Effector memory CD8-positive, alpha-beta T cell (primary cell): ENCODE measurements at places on chromosomes 7 and 10.

- H3K4me3 ChIP-seq: no peak overlapping the region
- H3K27me3 ChIP-seq: no peaks in the 10 kb centered on the region
- H3K4me1 ChIP-seq: no peaks in the 10 kb centered on the region
- no peak for DNase-seq
- no peaks in the 10 kb centered on the region for H3K36me3 ChIP-seq
- no peak overlapping the region for H3K27ac ChIP-seq
Observed at GRCh38 chr7:126443951-126444350, 808.8 kb downstream of the GRM8 start.

DNA sequence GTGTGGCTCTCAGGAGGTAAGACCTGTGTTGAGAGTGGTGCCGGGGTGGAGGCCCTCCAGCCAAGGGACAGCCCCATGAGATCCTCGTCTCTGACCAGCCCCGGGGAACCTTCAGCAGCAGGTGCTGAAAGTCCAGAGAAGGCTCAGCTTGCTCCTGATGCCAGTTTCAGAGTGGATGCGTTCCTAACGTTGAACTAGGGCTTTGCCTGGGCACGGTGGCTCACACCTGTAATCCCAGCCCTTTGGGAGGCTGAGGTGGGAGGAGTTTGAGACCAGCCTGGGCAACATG lies 45.7 kb downstream of the BAIAP2L1 start:
- no peaks in the 10 kb centered on the region for H3K36me3 ChIP-seq
- no peaks in the 10 kb centered on the region for H3K4me1 ChIP-seq
- H3K27me3 ChIP-seq: peaks cover 34% of the 10 kb centered on the region
- no peak for DNase-seq
- H3K27ac ChIP-seq: no peak overlapping the region
- no peak overlapping the region for H3K4me3 ChIP-seq

GRCh38 chr10:28554952-28555351 lies 22.0 kb downstream of the WAC start:
- no peaks in the 10 kb centered on the region for H3K27me3 ChIP-seq
- peak overlapping the region; percentile 3 for H3K27ac ChIP-seq
- peaks cover 77% of the 10 kb centered on the region for H3K36me3 ChIP-seq
- no peak for DNase-seq

- no peak for DNase-seq
- H3K27ac ChIP-seq: peak overlapping the region; percentile 35
- peaks cover 20% of the 10 kb centered on the region for H3K4me1 ChIP-seq
- peak overlapping the region; percentile 74 for H3K4me3 ChIP-seq
- H3K27me3 ChIP-seq: peaks cover 36% of the 10 kb centered on the region
- peaks cover 10% of the 10 kb centered on the region for H3K36me3 ChIP-seq
Observed at GRCh38 chr10:92688573-92688926, 1.2 kb upstream of the HHEX start.

GRCh38 chr7:156772725-156773124 lies 120.3 kb downstream of the LMBR1 start:
- H3K27me3 ChIP-seq: no peaks in the 10 kb centered on the region
- DNase-seq: no peak
- peaks cover 15% of the 10 kb centered on the region for H3K4me1 ChIP-seq

DNA sequence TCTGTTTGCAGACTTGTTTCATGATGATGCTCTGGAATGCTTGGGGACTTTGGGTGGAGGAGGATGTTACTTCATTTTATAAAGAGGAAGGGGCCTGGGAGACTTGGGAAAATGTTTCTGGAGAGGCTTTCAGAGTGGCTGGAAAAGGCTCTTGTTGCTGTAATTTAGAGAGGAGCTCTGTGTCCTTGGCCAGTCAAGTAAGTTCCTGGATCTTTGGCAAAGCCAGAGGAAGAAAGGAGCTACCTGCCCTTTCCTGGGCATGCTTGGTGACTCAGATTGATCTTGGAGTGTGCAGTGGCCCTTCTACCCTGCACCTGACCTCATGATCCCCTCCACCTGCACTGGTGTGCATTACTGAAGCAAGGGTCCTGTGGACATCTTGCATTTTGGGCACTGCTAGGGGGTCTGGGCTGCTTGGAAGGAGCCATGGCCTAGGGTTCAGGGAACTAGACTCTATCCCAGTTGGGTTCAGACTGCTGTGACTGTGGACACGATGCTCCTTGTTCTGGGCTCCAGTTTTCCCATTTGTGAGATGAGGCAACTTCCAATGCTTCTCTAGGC lies 56.1 kb downstream of the ADCYAP1R1 start:
- DNase-seq: no peak
- H3K36me3 ChIP-seq: no peaks in the 10 kb centered on the region
- H3K27ac ChIP-seq: no peak overlapping the region

DNA sequence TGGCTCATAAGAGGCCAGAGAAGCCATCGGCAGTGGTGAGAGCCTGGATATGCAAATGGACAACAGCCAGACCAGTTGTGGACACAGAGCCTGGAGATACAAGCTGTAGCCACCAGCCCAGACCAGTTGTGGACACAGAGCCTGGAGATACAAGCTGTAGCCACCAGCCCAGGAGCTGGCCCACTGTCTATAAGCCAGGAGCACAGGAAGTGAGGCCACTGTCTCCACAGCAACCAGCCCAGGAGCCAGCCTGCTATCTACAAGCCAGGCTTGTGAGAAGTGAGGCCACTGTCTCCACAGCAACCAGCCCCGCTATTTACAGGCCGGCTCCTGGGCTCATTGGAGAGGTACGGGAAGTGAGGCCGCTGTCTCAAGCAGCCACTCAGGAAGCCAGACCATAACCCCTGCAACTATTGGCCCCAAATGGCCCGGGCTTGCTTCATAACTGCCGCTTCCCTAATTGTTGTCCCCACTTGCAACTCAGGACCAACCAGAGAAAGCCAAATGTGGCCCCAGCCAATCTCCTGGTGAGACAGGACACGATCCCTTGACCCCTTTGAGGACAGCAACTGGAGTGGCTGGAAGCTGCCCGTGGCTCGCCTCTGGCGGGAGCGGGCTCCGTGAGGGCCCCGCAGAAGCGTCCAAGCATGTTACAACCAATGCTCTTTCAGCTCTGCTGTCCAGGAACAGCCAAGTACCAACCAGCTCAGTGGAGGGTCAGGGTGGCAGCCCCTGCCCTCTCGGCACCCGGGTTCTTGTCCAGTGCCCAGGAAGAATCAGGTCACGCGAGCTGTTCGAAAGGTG lies 44.1 kb upstream of the CNPY1 start:
- no peaks in the 10 kb centered on the region for H3K4me1 ChIP-seq
- H3K36me3 ChIP-seq: peaks cover 3% of the 10 kb centered on the region
- H3K4me3 ChIP-seq: no peak overlapping the region
- no peak for DNase-seq
- H3K27ac ChIP-seq: no peak overlapping the region
- peaks cover 88% of the 10 kb centered on the region for H3K27me3 ChIP-seq

- peaks cover 2% of the 10 kb centered on the region for H3K36me3 ChIP-seq
- H3K4me1 ChIP-seq: no peaks in the 10 kb centered on the region
- no peaks in the 10 kb centered on the region for H3K27me3 ChIP-seq
- H3K27ac ChIP-seq: no peak overlapping the region
- DNase-seq: no peak
Observed at GRCh38 chr7:111801277-111801676, 239.0 kb upstream of the IMMP2L start.

GRCh38 chr7:70700941-70701425 lies 431.0 kb upstream of the GALNT17 start:
- H3K4me1 ChIP-seq: peaks cover 49% of the 10 kb centered on the region
- H3K36me3 ChIP-seq: peaks cover 24% of the 10 kb centered on the region
- no peaks in the 10 kb centered on the region for H3K27me3 ChIP-seq
- H3K27ac ChIP-seq: no peak overlapping the region

GRCh38 chr7:139784648-139785047 lies 6.8 kb upstream of the HIPK2 start:
- H3K27me3 ChIP-seq: peaks cover 21% of the 10 kb centered on the region
- H3K36me3 ChIP-seq: no peaks in the 10 kb centered on the region
- DNase-seq: no peak
- H3K4me3 ChIP-seq: no peak overlapping the region
- no peak overlapping the region for H3K27ac ChIP-seq

DNA sequence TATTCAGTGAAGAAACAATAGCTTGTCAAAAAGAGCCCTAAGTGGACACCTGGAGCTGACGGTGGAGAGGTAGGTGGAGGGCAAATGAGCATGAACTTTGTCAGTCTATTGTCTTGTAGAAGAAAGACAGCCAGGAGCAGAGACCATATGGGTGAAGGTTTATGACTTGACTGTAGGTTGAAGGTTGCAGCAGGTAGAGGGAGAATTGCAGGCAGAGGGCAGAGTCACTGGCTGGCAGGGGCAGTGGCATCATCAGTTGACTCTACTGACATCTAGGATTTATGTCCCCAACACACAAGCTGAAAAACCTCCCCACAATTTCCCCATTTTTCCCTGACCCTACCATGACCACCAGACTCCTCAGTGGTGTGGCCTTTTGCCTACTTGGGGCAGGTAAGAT lies 243.6 kb upstream of the PRSS58 start:
- H3K4me1 ChIP-seq: peaks cover 7% of the 10 kb centered on the region
- no peak for DNase-seq
- no peak overlapping the region for H3K4me3 ChIP-seq
- H3K27ac ChIP-seq: no peak overlapping the region
- H3K27me3 ChIP-seq: peaks cover 27% of the 10 kb centered on the region

GRCh38 chr10:75827587-75828021 lies 396.2 kb downstream of the LRMDA start:
- no peak overlapping the region for H3K4me3 ChIP-seq
- no peaks in the 10 kb centered on the region for H3K36me3 ChIP-seq
- H3K27me3 ChIP-seq: no peaks in the 10 kb centered on the region
- no peaks in the 10 kb centered on the region for H3K4me1 ChIP-seq
- no peak overlapping the region for H3K27ac ChIP-seq

DNA sequence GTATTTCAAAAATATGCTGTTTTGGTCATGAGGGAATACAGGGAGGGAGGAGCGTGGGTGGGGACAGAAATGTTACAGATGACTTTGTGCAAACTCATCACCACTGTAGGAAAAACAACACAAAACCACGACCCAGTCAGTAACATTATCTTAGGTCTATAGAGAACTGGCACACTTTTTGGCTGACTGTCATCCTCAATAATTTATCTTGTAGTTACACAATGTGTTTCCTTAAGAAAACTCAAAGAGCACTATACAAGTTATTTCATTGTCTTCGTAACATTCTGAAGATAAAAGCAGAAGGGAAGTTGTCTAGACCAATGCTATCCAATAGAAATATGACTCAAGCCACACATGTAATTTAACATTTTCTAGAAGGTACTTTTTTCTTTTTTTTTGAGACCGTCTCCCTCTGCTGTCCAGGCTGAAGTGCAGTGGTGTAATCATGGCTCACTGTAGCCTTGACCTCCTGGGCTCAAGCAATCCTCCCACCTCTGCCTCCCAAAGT lies 16.9 kb upstream of the CDK14 start:
- no peak overlapping the region for H3K4me3 ChIP-seq
- no peak overlapping the region for H3K27ac ChIP-seq
- H3K27me3 ChIP-seq: no peaks in the 10 kb centered on the region
- DNase-seq: no peak

DNA sequence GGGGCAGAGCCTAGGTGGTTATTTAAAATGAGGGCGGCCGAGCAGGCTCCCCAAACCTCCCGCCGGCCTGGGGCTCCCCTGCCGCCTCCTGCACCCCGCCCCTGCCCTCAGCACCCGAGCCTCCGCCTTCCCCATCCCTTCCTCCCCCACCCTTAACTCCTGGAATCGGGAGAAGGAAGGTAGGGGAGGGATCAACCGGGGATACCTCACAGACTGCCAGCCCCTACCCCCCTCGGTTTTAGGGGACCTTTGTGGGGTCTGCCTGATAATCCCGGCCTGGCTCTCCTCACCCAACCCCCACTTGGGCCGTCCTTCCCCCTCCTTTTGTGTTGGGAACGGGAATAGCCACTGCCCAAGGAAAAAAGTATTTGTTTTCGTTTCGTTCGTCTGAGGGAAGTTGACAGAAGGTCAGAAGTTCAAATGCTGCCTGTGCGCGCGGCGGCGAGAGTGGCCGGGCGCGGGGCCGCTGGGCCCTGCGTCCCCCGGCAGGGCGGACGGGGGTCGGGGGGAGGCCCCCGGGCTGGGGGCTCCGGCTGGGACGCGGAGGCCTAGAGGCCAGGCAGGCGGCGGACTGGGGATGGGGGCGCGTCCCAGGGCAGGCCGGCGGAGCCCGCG lies 2.8 kb downstream of the SHH start:
- no peak overlapping the region for H3K27ac ChIP-seq
- DNase-seq: no peak
- H3K36me3 ChIP-seq: peaks cover 5% of the 10 kb centered on the region

GRCh38 chr10:83945982-83946718 lies 193.2 kb upstream of the GHITM start:
- H3K27me3 ChIP-seq: peaks cover 11% of the 10 kb centered on the region
- no peaks in the 10 kb centered on the region for H3K36me3 ChIP-seq
- no peaks in the 10 kb centered on the region for H3K4me1 ChIP-seq
- no peak overlapping the region for H3K27ac ChIP-seq
- H3K4me3 ChIP-seq: no peak overlapping the region

DNA sequence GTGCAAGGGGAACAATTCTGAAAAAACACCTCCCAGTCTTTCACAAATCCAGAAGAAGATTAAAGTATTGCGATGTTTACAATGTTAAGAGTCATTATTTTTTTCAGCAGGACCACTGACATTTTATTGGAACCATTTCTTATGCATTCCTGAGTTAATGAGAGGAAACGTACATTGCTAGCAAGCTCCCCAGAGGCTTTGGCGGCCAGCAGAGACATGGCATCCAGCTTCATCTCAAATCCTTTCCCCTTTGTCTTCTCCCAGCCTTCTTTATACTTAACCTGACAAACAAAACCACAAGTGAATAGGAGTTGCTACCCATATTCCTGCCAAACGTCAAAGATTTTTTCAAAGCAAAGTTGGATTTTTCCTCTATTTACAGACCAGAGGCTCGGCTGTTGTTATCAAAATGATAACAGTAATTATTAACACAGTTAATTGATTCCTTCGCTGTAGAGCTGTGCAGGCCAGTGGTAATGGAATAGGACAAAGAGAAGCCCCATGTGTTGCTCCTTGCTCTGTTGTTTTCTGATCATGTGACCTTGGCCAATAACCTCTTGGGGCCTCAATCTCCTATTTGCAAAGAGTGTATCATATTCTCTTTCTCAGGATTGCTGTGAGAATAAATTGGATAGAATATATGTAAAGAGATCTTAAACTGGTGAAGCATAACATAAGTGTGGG lies 32.0 kb downstream of the NRAP start:
- H3K36me3 ChIP-seq: no peaks in the 10 kb centered on the region
- H3K27ac ChIP-seq: no peak overlapping the region
- H3K27me3 ChIP-seq: peaks cover 37% of the 10 kb centered on the region
- H3K4me3 ChIP-seq: no peak overlapping the region
